ENCODE measurements at places on chromosomes 7 and 10. TPM values are rescaled to one million over a fixed set of nuclear protein-coding genes. Genes with fewer than 3 reads are reported as not detected.

CNTNAP2 gene
- polyA plus RNA-seq, result 0.13 TPM

MORN4 gene
- polyA plus RNA-seq, result 2.6 TPM

VPS41 gene
- polyA plus RNA-seq, result 13.4 TPM

CCL24 gene
- polyA plus RNA-seq, result 3.8 TPM

ZNF655 gene
- polyA plus RNA-seq, result 56.1 TPM

SPDYE8 gene
- polyA plus RNA-seq, result not detected

TEX36 gene
- polyA plus RNA-seq, result not detected

OPN1SW gene
- not detected for polyA plus RNA-seq

SH3PXD2A gene
- 4.4 TPM for polyA plus RNA-seq

PITX3 gene
- polyA plus RNA-seq, result not detected

C10orf62 gene
- polyA plus RNA-seq, result not detected

All from spleen (tissue), 13 donors.